ENCODE measurements at places on chromosomes 12 and 14.
A peak's percentile ranks its signal among the peaks of the same experiment; 100 is the strongest.

DNA sequence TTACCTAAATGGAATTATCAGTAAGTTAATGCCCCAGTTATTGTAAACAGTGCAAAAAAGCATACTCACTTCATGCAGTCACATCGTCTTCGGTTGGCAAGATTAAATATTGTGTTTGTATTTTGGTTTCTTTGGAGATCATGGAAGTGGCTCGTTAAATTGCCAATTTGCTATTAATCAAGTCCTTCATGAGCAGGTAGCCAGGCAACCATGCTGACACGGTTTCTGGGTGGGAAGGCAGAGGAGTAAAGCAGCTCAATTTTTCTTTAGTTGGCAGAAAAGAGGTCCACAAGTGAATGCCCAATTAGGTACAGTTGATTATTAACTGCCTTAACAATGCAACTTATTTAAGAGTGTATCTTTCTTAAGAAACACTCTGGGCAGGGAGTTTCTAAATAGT, 43.9 kb downstream of the PPP4R3A start:
- DNase-seq, result no peak

DNA sequence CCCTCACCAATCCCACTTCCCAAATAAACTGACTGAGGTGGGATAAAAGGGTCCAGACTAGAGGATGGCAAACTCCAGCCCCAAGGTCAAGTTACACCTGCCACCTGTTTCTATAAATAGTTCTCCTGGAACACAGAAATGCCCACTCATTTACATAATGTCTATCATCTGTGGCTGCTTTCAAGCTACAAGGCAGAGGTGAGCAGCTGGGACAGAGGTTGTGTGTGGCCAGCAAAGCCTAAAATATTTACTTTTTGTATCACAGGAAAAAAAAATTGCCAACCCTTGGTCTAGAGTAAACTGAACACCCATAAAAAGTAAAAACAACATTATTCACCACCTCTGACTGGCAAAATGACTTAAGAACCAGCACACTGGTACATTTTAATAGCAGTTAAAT, 269.4 kb downstream of the RGS6 start:
- no peak for DNase-seq

GRCh38 chr12:111440631-111441030, 34.9 kb downstream of the SH2B3 start:
- peak; percentile 10 for DNase-seq

GRCh38 chr12:87779016-87779415, 250.2 kb downstream of the C12orf50 start:
- no peak for DNase-seq
